ENCODE measurements at places on chromosomes 2 and 18.

- DNase-seq: no peak
These were observed 7.6 kb downstream of the NMUR1 start for GRCh38 chr2:231522418-231523180.

GRCh38 chr2:127201452-127201851, 18.6 kb downstream of the CYP27C1 start:
- no peak for DNase-seq

DNA sequence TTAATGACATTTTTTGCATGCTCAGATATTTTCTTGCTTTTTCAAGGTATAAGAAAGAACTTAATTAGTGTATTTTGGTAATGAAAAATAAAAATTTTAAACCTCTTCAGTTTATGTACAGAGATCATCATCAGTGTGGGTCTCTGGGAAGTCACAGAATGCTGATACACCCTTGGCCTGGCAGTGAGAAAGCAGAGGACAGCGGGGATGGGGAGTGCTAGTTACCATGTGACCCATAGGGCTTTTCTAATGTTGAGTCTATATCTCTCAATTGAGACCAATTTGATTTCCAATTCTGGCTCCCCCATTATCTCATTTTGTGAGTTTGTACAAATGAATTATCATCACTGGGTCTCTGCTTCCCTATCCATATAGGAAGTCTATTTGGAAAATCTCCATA, 305.7 kb downstream of the CYRIA start:
- no peak for DNase-seq

GRCh38 chr2:162057426-162057825, 16.6 kb downstream of the DPP4 start:
- DNase-seq: no peak

- no peak for DNase-seq
These were observed 105.7 kb downstream of the SLC4A3 start for GRCh38 chr2:219733106-219733505.

DNA sequence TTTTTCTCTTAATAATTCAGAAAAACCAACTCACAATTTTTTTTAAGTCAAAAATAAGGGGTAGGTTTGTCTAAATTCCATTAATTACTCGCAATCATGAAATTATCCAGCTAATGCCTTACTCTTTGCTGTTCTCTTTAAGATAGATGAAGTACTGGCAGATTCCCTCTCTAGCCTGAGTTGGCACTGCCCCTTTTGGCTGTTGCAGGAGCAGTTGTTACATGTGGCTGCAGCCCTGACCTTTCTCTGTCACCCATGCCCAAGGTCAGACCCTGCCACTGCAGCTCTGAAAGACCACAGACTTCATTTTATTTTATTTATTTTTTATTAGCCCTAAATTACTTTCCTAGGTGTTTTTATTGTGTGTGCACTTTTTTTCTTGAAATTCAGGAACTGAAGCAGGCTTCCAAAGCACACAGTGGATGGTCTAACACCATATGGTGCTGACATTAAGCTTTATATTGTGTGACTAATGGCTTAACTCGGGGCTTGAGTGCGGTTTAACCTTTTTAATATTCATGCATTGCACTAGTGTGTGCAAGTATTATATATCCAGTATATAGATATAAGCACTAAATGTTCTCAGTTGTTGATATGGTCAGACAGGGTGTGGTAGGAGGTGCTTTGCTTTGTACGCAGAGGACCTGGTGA, 313.0 kb downstream of the CDH2 start:
- DNase-seq: no peak

DNA sequence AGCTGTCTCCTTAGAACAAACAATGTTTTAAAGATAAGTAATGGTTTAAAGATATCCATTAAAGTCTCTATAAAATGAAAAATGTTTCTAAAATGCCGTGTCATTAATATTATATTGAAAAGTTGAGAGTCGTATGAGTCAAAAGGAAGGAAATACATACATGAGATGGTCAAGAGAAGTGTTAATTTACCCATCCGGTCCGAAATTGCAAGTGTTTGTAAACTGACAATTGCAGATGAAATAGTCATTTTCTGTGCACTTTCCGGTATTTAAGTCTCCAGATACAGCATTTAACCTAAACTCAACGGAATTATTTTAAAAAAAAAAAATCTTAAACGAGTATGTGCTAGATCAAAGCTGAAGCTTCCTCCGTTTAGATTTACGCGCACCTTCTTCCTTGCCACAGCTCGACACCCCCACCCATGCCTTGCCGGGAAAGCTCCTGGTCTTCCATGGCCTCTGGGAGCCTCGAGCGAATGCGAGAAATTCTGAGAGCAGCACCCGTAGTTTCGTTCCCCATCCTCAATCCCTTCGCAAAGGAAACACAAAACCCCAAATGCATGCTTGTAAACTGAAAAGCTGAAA, 1.8 kb downstream of the DSC3 start:
- no peak for DNase-seq

DNA sequence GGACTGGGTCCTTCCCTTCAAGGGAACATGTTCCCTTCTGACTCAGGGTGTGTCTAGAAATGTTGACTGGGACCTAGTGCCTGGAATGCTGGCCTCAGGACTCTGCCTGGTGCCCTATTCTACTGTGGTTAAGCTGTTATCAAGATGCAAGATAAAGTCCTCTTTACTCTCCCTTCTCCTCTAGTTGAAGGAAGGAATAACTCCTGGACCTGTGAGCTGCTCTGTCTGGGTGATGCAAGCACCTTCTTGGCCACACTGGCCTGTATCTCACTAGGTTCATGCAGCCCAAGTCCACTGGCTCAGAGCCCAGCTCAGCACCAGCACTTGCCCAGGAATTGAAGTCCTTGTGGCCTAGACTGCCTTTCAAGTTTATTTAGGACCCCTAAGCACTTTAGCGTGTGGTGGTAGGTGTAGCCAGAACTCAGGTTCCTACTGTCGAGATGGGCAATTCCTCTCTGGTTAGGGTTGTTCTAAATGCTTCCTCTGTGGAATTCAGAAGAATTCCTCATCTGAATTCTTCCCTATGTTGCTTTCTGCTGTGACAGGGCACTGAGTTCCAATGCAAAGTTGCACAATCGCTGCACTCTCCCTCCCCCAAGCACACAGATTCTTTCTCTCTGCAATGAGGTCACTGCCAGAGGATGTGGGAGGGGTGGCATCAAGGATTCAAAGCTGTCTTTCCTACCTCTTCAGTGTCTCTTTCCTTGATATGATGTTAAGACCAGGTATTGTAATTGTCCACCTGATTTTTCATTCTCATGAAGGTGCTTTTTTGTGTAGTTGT, 54.7 kb downstream of the VWC2L start:
- DNase-seq: no peak

Measured in activated CD4-positive, alpha-beta T cell treated with anti-CD3 and anti-CD28 coated beads, Interleukin-2, amount 50 U/mL, for 48 hours (primary cell).